AG20443 (cell line): ENCODE measurements at places on chromosomes 13 and 19.

- DNase-seq = peak; percentile 37
Measured at GRCh38 chr19:46133101-46133627, 8.7 kb upstream of the IGFL3 start.

- DNase-seq = peak; percentile 63
Measured at GRCh38 chr19:46787331-46788261, 798 bp downstream of the SLC1A5 start.

DNA sequence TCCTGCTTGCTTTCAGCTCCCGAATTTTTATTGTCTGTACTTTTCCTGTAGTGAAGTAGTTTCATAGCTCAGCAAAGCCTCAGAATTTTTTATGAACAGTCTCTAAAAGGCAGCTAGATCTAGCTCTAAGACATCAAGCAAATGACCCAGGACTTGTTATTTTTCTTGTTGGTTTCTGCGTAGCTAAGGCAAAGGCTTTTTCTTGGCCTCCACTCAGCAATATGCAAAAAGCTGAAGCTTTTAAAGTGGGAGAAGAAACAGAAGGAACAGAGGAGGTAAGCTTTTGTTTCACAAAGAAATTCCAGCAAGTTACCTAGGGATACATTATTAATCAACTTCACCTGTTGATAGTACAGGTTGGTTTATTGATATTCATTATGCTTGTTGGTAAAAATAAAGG lies 235.9 kb downstream of the PCDH20 start:
- no peak for DNase-seq

DNA sequence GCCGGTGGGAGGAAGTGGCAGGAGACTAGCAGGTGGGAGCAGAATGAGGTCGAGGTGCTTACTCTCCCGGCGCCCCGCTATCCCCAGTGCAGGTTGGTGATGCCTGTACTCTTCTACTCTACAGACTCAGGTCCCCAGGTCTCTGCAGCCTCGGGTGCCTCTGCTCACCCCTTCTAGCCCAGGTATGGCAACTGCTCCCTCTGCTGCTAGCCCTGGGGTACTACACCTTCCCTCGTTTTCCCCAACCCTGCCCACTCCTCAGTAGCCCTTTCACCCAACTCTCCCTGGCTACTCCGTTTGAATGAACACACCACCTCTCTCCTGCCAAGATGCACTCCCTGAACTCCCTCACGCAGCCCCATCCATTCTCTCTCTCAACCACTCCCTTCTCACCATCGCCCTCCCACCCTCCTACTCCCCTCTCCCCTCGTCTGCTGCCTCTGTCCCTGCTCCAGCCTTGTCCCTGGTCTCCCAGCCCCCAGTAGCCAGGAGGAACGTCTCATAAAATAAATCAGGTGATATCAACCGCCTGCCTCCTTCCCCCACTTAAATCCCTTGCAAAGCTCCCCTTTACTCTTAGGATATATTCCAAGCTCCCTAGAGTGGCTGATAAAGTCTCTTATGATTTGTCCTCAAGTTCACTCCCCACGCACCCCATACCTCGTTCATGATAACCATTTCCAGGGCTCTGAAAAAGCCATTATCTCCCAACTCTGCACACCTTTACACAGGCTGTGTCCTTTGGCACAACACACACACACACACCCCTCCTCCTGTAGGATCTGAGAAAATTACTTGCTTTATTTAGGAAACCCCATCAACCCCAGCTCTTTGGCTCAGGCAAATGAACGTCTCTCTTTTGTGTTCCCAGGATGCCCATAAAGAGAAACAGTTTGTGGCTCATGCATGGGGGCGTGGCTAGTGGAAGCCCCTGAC lies 8.2 kb upstream of the MEIS3 start:
- DNase-seq = peak; percentile 70

- DNase-seq = no peak
Measured at GRCh38 chr19:37698216-37698615, 21.3 kb downstream of the ZNF607 start.

DNA sequence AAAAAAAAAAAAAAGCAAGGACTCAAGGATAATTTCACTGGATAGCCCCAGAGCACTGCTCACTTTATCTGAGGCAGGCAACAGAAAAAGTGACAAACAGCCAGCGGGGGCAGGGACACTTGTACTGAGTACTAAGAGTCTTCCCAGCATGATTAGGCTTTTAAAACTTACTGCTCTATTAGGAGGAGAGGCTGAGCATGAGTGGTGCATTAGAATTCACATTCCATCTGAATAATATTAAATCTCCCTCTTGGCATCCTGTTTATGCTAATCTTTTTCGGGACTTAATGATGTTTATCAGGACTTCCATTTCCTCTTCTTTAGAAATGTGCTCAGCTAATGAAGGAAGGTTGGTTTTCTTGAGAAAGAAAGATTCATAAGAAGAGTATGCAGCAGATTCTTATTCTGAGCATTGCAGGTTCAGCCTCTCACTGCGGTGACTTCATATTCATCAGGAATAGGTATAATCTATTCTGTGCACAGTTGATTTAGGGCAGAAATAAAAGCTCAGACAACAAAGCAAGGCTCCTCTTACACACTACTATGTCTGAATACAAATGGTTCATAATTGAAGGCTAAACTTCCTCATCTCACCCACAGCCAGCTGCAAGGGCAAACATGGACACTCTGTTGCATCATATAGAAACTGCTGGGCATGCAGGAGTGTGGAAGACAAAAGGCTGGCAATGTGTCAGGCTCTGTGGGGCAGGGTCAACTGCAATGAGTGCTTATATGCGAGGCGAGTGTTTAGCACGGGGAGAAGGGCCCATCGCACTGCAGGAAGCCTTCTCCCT lies 107.0 kb downstream of the KL start:
- no peak for DNase-seq

GRCh38 chr19:51959791-51960190 lies 26.8 kb downstream of the ZNF350 start:
- DNase-seq = no peak

DNA sequence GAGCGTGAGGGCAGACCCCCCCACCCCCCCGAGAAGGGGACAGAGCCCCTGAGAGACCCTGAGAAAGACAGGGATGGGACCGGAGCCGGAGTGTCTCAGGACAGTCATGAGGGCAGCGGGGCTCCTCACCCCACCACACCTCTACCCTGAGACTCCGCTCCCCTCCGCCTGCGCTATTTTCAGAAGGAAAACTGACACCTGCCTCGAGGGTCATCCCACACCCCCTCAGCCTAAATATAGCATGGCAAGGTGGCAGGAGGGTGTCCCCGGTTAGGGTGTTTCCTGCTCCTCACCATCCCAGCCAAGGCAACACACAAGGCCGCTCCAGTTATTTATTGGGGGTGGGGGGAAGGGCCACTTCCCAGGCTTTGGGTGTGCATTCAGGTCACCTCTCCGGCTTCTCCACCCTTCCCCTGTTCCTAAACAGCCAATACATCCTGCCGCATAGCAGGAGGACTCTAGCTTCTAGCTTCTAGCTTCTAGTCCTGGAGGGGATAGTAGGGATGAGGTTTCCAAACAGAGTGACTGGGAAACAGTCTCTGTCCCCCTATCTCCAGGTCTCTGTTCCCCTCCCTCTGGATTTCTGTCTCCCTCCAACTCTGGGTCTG lies 1.4 kb upstream of the NTF4 start:
- no peak for DNase-seq

GRCh38 chr19:48244281-48244680 lies 11.4 kb downstream of the CARD8 start:
- DNase-seq = no peak

DNA sequence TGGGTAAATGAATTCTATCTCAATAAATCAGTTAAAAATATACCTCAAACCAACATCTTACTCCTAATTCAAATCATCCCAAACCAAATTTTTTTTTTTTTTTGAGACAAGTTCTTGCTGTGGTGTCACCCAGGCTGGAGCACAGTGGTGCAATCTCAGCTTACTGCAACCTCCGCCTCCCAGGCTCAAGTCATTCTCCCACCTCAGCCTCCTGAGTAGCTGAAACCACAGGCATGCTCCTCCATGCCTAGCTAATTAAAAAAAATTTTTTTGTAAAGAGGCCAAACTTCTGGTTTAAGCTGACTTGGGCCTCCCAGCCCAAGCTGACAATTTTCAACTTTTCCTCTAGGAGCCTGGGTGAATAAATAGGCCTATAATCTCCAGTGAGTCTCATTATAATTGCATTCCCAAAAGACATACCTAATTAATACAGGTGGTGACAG lies 22.1 kb upstream of the OLFM2 start:
- peak; percentile 89 for DNase-seq

- DNase-seq = peak; percentile 21
Measured at GRCh38 chr13:36369268-36370107, 23.3 kb upstream of the SPART start.

DNA sequence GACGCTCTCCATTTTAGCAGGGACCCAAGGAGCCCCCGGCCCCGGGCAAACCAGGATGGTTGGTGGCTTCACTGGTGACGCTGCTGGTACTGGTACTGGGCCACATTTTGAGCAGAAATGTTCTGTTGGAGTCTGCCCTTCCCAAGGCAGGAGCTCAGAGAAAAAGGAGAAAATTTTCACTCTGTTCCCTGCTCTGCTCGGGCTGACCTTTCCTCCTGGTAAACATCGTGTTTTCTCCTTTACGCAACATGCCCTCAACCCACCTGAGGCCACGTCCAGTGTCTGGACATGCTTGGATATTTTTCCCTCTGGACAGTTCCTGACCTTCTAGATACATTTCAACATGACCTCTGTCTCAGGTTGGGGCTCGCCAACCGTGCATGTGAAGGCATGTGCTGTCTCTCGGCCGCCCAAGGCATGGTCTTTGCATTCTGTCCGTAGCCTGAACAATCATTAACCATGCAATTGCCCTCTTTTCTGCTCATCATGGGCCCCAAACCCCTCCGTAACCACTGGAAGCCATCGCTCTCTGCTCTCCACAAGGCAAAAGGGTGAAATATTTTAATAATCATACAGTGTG lies 115.2 kb upstream of the PEG3 start:
- no peak for DNase-seq

GRCh38 chr13:68128297-68128915 lies 898.3 kb upstream of the PCDH9 start:
- no peak for DNase-seq

GRCh38 chr13:89822467-89822866 lies 1525.0 kb upstream of the MIR17HG start:
- no peak for DNase-seq

DNA sequence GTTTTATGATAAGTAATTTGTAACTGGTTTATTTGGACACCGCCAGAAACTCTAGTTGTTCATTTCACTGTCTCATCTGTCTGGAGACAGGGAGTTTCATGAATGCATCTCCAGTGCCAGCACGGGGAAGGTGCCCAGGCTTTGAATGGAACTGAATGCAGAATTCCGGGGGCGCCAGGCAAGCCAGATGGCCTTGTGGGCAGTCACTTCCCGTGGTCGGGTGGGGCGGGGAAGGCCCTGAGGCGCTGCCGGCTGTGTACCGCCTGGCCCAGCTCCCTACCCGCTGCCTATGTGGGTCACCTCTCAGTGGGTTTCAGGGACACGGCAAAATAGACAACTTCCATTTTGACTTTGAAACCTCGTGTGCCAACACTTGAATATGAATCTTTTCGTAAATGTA lies 28.8 kb upstream of the MCF2L start:
- DNase-seq = no peak

DNA sequence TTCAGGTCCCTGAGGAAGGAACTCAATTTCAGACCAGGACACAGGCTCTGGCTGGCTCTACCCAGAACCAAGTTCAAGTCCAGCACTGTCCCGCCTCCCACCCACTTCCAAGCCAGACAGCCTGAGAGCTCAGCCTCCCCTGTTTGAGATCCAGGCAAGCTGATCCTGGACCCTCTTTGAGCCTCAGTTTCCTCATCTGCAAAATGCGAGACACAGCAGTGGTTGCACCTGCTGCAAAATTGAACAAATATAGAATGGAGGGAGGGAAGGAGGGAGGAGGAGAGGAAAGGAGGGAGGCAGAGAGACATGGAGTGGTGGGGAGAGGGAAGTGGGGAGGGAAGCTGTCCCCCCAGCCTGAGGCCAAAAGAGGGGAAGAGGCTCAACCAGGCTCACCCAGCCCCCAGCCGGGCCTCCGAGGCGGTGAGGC lies 751 bp downstream of the TMEM221 start:
- no peak for DNase-seq

DNA sequence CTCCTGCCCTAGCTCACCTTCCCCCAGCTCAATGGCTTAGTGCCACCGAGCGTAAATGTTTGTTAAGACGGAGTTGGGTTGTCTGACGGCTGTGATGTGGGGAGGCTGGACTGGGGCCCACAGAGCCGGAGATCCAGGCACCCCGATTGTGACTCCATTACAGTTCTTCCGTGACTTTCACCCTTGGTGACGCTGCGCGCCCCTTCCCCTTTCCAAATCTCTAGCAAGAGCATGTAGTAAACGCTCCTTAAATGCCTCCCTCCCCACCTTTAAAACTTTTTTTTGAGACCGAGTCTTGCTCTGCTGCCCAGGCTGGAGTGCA lies 829 bp downstream of the REEP6 start:
- DNase-seq = no peak

GRCh38 chr19:29855087-29855486 lies 43.3 kb downstream of the CCNE1 start:
- DNase-seq = no peak

- peak; percentile 87 for DNase-seq
Measured at GRCh38 chr19:17579661-17580244, 24.3 kb downstream of the COLGALT1 start.

DNA sequence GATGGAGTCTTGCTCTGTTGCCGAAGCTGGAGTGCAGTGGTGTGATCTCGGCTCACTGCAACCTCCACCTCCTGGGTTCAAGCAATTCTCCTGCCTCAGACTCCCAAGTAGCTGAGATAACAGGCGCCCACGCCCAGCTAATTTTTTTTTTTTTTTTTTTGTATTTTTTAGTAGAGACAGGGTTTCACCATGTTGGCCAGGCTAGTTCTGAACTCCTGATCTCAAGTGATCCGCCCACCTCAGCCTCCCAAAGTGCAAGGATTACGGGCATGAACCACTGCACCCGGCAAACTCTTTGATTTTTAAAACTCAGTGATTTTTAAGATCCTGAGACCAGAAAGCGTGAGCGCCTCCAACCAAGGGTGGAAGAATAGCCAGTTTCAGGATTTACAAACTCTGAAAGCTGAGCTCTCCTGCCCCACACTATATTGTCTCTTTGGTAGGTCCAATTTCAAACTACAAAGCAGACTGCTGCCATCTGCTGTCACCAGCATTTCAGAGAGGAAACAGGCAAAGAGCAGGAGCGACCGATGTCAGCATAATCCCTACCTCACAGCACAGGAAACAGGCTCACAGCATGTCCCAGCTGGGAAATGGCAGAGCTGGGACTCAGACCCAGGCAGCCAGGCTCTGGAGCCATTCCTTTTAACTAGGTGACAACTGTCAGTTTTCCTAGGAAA lies 9.2 kb downstream of the NOSIP start:
- no peak for DNase-seq

DNA sequence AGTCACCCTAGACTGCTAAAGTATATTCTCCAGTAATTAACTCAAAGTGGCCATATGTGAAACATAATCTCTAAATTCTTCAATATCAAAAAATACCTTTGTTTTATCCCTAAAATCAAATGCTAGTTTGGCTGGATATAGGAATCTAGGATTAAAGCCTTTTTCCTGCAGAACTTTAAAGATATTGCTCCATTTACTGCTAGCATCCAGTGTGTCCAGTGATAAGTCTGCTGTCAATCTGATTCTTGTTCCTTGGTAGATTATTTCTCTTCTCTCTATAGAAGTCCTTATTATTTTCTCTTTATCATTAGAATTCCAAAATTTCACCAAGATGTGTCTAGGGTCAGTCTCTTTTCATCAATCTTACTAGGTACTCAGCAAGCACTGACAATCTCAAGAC lies 384.6 kb downstream of the FGF14 start:
- DNase-seq = no peak
